Activated CD4-positive, alpha-beta T cell treated with anti-CD3 and anti-CD28 coated beads, Interleukin-2, amount 10 ng/mL, durations not matched to agents 7 days and 5 days (primary cell): ENCODE measurements at places on chromosomes 11 and 22. TPM values are rescaled to one million over a fixed set of nuclear protein-coding genes. Genes with fewer than 3 reads are reported as not detected.

OR4D6 gene
- not detected for total RNA-seq

MICAL2 gene
- 47.3 TPM for total RNA-seq

CCDC87 gene
- 0.08 TPM for total RNA-seq

SLC17A6 gene
- not detected for total RNA-seq

MMP8 gene
- total RNA-seq = not detected
